ENCODE measurements at places on chromosomes 12 and 14.

GRCh38 chr12:15662303-15662980 lies 126.7 kb downstream of the EPS8 start:
- H3K36me3 ChIP-seq = no peaks in the 10 kb centered on the region
- H3K4me3 ChIP-seq = no peak overlapping the region
- DNase-seq = no peak
- H3K27ac ChIP-seq = no peak overlapping the region
- no peaks in the 10 kb centered on the region for H3K4me1 ChIP-seq
- peaks cover 6% of the 10 kb centered on the region for H3K27me3 ChIP-seq

GRCh38 chr14:38994731-38995130 lies 108.3 kb downstream of the SEC23A start:
- H3K27ac ChIP-seq = no peak overlapping the region
- H3K36me3 ChIP-seq = no peaks in the 10 kb centered on the region
- H3K4me1 ChIP-seq = peaks cover 4% of the 10 kb centered on the region

DNA sequence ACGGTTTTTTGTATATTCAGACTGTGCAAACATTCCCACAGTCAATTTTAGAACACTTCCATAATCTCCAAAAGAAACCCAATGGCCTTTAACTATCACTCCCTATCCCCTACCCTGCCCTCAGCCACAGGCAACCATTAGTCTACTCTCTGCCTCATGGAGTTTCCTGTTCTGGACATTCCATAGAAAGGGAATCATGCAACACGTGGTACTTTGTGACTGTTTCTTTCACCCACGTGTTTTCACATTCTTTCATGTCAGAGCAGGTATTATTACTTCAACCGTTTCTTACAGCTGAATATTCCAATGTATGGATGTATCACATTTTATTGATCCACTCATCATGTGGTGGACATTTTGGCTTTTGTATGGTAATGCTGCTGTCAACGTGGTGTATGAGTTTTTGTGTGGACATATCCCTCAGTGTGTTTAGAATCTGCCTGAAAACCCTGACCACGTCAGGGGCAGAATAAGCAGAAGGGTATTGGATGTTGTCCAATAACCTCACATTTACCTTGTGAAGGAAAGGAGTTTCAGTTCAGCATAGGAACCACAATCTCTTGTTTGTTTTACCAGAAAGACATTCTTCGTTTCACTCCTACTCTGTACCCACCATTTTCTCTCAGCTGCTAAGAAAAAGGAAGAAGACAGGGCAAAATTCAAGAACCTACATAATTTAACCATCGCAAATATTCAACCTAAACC lies 107.5 kb upstream of the DYRK2 start:
- no peak for DNase-seq
- H3K27ac ChIP-seq = peak overlapping the region; percentile 44
- H3K36me3 ChIP-seq = no peaks in the 10 kb centered on the region
- H3K4me1 ChIP-seq = peaks cover 14% of the 10 kb centered on the region

GRCh38 chr12:89977405-89978085 lies 268.9 kb upstream of the ATP2B1 start:
- no peaks in the 10 kb centered on the region for H3K4me1 ChIP-seq
- no peak overlapping the region for H3K27ac ChIP-seq
- no peaks in the 10 kb centered on the region for H3K36me3 ChIP-seq
- no peak for DNase-seq
- H3K4me3 ChIP-seq = no peak overlapping the region

GRCh38 chr12:30794020-30794419 lies 39.3 kb upstream of the CAPRIN2 start:
- no peak overlapping the region for H3K27ac ChIP-seq
- H3K4me3 ChIP-seq = no peak overlapping the region
- peaks cover 27% of the 10 kb centered on the region for H3K4me1 ChIP-seq
- DNase-seq = no peak
- no peaks in the 10 kb centered on the region for H3K36me3 ChIP-seq

GRCh38 chr12:117850048-117850447 lies 118.7 kb downstream of the KSR2 start:
- H3K36me3 ChIP-seq = no peaks in the 10 kb centered on the region
- no peaks in the 10 kb centered on the region for H3K4me1 ChIP-seq
- DNase-seq = peak; percentile 25
- H3K27me3 ChIP-seq = peaks cover 5% of the 10 kb centered on the region

DNA sequence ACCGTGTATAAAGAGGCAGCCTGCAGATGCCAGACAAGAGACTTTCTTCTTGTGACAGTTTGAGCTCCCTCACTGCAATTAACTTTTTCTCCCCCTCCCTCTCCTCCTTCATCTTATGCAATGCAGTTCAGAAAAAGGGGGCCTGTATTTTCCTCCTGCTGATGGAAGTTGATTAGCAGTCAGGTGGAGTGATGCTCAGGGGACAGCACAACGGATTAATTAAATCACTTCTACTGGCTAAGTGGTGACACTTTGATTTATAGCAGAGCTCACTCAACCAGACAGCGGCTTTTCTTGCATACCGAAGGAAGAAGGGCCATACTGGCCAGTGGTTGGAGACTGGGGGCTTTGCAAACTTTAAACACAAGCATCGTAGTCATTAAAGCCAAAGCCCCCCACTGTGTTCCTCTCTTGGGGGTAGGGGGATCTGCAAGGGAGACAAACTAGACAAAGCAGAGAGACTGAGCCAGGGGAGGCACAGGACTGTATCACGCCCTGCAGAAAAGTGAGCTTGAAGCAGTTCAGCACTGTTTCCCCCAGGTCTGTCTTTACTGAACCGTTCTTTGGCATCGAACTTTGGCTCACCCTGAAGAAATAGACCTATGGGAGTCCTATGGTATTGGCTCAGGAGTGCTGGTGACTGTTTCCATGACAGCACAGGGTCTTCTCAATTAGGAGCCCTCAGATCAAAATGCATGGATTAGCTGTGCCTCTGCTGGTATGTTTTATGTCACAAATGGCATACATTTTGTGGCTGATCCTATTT lies 47.7 kb downstream of the SPRING1 start:
- H3K36me3 ChIP-seq = no peaks in the 10 kb centered on the region
- H3K4me1 ChIP-seq = peaks cover 4% of the 10 kb centered on the region
- H3K27me3 ChIP-seq = peaks cover 27% of the 10 kb centered on the region
- no peak overlapping the region for H3K4me3 ChIP-seq
- H3K27ac ChIP-seq = no peak overlapping the region
- DNase-seq = no peak

- H3K27me3 ChIP-seq = no peaks in the 10 kb centered on the region
- H3K4me3 ChIP-seq = no peak overlapping the region
- no peak overlapping the region for H3K27ac ChIP-seq
- H3K4me1 ChIP-seq = no peaks in the 10 kb centered on the region
- no peak for DNase-seq
Observed at GRCh38 chr14:42523666-42524065, 917.0 kb downstream of the LRFN5 start.

GRCh38 chr12:3251691-3252090 lies 174.5 kb downstream of the TSPAN9 start:
- DNase-seq = no peak
- H3K27ac ChIP-seq = no peak overlapping the region
- no peak overlapping the region for H3K4me3 ChIP-seq
- peaks cover 10% of the 10 kb centered on the region for H3K4me1 ChIP-seq
- no peaks in the 10 kb centered on the region for H3K36me3 ChIP-seq
- peaks cover 10% of the 10 kb centered on the region for H3K27me3 ChIP-seq

GRCh38 chr14:71591929-71592328 lies 340.3 kb upstream of the RGS6 start:
- H3K27me3 ChIP-seq = no peaks in the 10 kb centered on the region
- peak overlapping the region; percentile 79 for H3K27ac ChIP-seq
- peaks cover 72% of the 10 kb centered on the region for H3K4me1 ChIP-seq
- peaks cover 27% of the 10 kb centered on the region for H3K36me3 ChIP-seq
- peak; percentile 39 for DNase-seq

DNA sequence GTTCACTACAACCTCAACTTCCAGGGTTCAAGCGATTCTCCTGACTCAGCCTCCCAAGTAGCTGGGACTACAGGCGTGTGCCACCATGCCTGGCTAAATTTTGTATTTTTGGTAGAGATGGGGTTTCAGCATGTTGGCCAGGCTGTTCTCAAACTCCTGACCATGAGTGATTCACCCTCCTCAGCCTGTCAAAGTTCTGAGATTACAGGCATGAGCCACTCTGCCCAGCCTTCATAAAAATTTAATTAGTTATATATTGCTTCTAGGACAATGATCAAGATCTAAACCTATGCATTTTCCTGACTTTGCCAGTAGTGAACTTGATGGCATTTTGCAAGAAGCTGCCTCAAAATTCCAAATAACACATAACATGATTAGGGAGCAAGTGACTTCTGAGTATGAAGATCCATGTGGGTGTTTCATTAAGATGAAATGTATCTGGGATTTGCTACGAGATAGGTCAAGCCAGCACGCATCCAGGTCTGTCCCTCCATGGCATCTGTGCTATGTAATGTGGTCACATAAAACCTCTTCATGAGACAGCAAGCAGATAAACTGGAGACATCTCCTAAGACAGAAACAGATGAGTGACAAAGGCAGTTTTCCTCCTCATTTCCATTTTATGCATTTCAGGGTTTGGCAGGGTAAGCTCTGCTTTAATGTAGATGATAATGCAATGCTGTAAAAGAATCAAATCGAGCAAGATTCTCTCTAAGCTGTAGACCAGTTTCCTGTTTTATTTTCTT lies 319.4 kb upstream of the ATP2B1 start:
- no peak overlapping the region for H3K4me3 ChIP-seq
- no peak overlapping the region for H3K27ac ChIP-seq
- no peak for DNase-seq
- H3K27me3 ChIP-seq = no peaks in the 10 kb centered on the region
- H3K4me1 ChIP-seq = peaks cover 6% of the 10 kb centered on the region
- H3K36me3 ChIP-seq = no peaks in the 10 kb centered on the region

DNA sequence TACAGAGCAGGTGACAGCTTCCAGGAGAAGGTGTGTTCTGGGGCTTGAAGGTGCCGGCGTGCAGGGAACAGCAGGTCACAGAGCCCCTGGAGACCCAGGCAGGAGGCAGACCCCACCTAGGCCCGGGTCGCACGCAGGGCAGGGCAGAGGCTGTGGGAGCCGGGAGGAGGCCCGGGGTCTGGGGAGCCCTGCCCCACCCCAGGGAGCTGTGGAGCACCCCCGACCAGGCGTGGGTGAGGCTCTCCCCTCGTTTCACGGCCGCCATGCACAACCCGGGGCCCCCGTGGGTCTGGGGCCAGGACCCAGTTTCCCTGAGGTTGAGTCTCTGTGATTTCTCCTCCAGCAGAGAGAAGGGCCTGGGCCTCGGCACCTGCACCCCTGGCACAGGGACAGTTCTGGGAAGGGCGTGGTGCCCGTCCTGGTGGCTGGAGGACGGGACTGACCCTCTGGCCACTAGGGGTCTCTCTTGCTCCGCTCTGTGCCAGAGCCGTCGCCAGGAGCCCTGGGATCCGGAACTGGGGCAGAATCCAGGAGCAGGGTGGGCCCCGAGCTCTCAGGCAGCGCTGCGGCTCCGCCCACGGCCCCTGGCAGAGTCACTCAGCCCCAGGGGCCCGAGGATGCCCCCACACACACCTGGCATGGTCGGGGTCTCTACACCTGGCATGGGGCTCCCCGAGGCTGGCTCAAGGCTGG lies 75.2 kb upstream of the FBRSL1 start:
- DNase-seq = peak; percentile 86
- peaks cover 3% of the 10 kb centered on the region for H3K27me3 ChIP-seq
- H3K36me3 ChIP-seq = no peaks in the 10 kb centered on the region
- no peak overlapping the region for H3K27ac ChIP-seq
- peaks cover 3% of the 10 kb centered on the region for H3K4me1 ChIP-seq
- H3K4me3 ChIP-seq = no peak overlapping the region

DNA sequence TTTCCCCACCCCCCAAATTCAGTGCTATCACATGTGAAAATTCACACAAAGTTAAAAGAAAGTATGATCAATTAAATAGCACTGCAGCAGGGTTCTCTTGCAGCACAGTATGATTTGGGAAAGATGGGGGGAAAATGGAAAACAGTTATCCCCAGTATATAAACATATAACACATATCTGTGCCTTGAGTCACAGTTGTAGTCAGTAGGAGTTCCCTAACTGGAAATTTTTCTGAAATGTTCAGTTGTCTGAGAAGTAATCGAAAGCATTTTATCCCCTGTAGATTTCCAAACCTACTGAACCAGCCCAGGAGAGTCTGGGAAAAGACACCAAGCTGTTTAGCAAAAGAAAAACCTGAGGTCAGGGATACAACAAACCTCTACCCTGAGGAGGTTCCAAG lies 47.0 kb downstream of the C12orf50 start:
- no peaks in the 10 kb centered on the region for H3K36me3 ChIP-seq
- no peak overlapping the region for H3K27ac ChIP-seq
- no peak overlapping the region for H3K4me3 ChIP-seq

- no peak for DNase-seq
- H3K27me3 ChIP-seq = peaks cover 12% of the 10 kb centered on the region
- H3K4me3 ChIP-seq = no peak overlapping the region
Observed at GRCh38 chr14:63266106-63266505, 52.6 kb downstream of the GPHB5 start.

DNA sequence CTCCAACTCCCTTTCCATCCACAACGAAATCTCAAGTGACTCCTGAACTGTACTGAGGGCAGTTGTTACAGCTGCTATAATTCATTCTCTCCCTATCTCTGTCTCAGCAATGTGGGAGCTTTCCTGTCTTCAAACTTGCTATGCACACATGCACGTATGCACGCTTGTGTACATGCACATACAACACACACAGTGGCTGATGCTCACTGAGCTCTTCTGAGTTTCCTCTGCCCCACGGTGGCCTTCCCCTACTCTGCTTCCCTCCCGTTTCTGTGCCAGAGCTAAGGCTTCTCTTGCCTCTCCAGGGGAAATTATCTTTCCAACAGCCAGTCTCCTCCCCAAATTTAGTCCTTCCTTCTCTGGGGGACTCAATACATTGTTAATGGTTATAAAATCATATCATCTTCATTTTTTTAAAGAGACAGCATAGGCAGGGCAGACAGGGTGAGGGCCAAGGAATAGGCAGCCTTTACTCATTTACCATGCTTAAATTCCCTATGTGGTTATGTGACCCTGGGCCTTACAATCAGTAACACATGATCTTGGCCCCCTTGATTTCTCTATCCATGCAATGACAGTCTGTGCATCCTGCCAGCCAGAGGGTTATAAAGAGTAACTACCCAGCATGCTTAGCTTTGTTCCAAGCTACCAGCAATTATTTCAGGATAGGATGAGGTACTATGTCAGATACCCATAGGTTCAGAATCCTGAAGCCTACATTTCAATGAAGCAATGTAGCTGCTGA lies 111.9 kb upstream of the HMGA2 start:
- no peak for DNase-seq
- no peaks in the 10 kb centered on the region for H3K27me3 ChIP-seq
- H3K27ac ChIP-seq = no peak overlapping the region
- no peaks in the 10 kb centered on the region for H3K36me3 ChIP-seq

DNA sequence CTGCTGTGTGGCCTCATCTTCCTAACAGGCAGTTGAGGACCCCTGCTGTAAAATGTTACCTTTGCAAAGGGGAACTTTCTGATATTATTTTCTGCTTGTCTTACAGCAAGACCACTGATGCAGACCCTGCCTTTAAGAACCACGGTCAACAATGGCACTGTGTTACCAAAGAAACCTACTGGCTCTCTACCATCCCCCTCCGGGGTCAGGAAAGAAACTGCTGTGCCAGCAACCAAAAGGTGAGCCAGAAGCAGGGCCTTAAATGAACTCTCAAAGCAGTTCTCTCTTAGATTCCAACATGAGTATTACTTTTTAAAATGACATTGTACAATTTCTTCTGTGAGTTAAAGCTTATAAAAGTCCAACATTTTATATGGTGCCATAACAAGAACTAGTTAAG lies 72.2 kb downstream of the EML1 start:
- H3K27ac ChIP-seq = no peak overlapping the region
- no peaks in the 10 kb centered on the region for H3K36me3 ChIP-seq
- no peak overlapping the region for H3K4me3 ChIP-seq

All from activated CD8-positive, alpha-beta T cell treated with anti-CD3 and anti-CD28 coated beads, Interleukin-2, amount 10 ng/mL, durations not matched to agents 7 days and 5 days (primary cell).